Activated T-cell treated with anti-CD3 and anti-CD28 coated beads, Interleukin-2, amount 50 U/mL, for 24 hours (primary cell): ENCODE measurements at places on chromosomes 1 and 21.

- DNase-seq = no peak
Observed at GRCh38 chr1:170790651-170791071, 126.7 kb downstream of the PRRX1 start.

GRCh38 chr1:5688081-5689077, 303.8 kb downstream of the NPHP4 start:
- no peak for DNase-seq

DNA sequence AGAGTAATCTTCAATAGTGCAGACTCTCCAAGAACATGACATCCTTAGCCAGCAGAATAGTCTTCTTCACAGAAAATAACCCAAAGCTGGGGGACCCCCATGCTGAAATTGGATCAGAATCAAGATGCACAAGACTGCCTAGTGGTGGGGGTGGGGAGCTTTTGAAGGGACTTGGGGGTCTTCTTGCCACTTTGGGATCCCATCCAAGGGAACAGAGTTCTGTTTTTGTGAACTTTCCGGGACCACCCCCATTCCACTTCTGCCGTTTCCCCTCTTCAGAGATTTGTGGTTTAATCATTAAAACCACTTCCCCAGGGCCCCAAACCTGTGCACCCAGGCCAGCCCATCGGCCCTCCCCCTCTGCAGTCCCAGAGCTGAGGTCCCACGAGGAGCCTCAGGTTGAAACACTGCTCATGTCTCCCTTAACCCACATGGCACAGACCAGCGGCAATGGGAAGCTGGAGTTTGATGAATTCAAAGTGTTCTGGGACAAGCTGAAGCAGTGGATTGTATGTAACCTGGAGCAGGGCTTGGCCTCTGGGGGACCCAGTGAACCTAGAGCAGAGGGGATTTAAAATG, 44.9 kb downstream of the CAPN9 start:
- DNase-seq = no peak

- no peak for DNase-seq
Observed at GRCh38 chr1:234889643-234890042, 239.0 kb downstream of the TOMM20 start.

- no peak for DNase-seq
Observed at GRCh38 chr21:45014747-45015468, 59.5 kb upstream of the ADARB1 start.

DNA sequence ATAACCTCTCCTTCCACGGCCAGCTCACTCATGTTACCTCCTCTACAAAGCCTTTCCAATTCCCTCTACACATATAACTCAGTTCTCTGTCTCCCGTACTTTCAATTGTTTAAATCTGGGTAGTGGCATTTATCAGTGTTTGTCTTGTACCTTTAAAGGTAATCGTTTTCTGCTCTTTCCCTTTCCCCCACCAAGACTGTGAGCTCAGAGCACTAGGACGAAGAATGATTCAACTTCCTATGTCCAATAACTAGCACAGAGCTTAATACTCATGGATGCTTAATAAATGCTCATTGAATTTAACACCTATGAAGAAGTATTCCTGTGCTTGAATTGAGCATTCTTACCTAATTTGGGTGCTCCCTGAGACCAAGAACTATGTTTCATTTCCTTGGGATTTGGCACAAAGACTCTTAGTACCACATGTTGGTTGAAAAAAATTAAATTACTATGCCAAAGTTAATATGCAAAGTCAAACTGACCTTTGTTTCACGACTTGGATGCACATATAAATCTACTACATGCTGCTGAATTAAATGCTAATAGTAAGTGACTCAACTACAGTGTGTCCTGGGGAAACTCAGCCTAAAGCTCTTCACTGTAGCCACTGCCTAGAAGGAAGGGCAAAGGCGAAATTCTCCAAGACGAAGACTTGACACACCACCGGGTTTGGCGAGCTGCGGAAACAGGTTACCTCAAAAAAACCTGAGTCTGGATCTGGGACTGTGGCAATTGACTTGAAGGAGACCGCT, 30.6 kb upstream of the C1orf185 start:
- no peak for DNase-seq

DNA sequence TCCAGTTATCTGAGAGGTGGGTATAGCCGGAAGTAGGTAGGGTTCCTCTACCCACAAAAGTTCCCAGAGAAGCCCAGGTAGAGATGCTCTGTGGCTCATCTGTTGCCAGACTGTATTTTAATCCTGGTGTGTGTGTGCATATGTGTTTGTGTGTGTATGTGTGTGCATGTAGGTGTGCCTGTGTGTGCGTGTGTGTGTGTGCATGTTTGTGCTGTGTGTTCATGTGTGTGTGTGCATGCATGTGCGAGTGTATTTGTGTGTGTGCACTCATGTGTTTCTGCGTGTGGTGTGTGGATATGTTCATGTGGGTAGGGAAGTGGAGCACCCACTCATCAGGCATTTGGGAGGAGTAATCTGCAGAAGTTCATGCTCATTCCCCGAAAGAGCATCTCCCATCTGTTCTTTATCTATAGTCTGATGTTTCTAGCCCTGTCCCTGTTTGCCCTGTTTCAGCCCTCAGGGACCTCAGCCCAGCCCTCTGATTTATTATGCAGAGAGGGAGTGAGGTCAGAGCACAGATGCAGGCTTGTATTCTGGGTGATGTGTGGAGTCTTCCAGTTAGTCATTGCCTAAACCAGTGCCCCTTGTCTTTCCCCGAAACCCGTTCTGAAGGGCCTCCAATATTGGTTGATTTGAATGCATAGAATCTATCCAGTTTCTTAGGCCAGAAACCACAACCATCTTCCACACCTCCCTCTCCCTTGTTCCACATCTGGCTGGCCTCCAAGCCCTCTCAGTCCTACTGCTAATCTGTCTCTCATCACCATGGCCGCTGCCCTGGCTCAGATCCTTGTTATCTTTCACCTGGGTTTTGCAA, 69.1 kb downstream of the DISC1 start:
- DNase-seq = no peak

DNA sequence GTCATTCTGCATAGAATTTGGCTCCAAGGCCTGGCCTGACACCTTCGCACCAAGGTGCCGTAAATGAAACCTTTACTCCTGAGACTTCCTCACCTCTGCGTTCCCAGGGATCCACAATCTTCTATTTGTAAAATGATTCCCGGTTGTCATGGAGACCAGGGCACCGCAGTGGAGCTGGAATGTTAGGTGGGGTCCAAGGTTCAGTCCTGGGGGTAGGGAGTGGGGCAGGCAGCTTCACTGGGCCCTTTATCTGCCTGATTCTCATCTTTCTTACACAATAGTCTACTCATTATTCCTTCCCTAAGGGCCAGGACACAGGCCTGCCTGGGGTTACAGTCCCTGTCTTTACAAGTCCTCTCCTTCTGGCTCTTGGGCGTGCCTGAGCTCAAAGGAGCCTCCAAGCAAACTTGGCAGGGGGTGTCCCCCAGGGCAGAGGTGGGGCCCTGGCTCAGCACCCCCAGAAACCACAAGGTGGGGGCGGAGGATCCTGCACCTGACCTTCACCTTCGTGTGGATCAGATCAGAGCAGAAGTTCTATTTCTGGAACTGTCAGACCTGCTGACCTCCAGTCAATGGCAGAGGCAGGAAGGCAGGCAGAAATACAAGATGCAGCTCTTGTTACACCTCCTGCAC, 51.1 kb downstream of the RIPK4 start:
- no peak for DNase-seq

DNA sequence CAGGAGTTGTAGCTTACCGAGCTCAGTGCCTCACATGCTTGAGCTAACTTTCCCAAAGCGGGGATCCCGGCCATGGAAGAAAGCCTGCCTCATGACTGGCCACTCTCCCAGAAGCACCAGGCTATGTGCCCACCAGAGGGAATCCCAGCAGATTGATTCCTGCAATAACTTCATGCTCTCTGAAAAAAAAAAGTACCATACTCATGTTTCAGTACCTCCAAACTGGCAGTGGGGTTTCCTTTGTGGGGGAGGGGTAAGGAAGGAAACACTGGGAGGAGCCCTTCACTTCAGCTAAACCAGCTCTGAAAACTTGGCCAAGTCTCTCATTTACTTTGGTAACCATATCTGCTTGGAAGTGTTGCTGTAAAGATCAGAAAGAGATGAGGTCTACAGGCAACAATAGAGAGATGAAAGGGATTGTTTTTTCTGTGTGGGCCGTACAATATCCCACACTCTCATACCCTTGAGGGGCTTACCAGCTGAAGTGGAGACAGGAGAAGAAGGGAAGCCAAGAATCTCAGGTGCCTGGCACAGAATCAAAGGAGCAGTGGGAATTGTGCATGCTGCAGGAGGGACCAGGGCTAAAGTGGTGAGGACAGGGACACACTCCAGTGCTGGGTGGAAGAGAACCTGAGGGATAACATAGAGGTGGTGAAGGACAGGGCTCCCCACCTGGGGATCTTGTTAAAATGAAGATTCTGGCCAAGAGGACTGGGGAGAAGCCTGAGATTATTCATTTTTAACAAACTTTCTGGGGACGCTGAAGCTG, 42.4 kb upstream of the TACSTD2 start:
- no peak for DNase-seq

GRCh38 chr1:242242983-242243382, 244.1 kb upstream of the MAP1LC3C start:
- no peak for DNase-seq

DNA sequence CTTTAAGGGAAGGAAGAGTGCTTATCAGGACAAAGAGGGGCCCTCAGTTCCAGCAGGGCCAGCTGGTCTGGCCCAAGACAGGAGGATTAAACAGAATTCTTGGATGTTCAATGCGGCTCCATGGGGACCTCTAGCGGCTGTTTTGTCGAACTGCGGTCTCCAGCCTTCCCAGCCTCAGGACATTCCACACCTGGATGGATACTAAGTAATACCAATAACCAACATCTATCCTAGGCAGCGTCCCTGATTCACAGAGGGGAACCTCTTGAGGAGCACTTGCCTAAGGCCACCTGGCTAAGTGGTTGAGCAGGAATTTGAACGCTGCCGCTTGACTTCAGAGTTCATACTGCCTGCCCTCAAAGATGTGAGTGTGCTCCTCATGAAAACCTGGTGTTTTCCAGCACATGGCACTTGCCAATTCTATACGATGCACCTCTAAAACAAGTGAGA, 15.5 kb upstream of the CD247 start:
- DNase-seq = peak; percentile 79

DNA sequence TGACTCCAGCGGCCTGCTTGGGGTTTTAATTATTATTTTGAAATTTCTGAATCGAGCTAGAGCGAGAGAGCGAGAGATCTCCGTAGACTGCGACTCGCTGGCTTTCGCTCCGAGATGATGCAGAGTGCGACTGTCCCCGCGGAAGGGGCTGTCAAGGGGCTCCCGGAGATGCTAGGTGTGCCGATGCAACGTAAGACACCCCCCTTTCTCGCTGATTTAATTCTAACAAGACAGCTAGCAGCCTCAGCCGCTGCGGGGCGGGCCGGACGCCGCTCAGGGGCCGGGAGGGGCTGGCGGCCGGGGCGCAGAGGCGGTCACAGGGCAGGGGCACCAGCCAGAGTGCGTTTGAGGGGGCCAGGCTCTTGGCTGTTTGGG, 339 bp downstream of the LHX4 start:
- peak; percentile 56 for DNase-seq

DNA sequence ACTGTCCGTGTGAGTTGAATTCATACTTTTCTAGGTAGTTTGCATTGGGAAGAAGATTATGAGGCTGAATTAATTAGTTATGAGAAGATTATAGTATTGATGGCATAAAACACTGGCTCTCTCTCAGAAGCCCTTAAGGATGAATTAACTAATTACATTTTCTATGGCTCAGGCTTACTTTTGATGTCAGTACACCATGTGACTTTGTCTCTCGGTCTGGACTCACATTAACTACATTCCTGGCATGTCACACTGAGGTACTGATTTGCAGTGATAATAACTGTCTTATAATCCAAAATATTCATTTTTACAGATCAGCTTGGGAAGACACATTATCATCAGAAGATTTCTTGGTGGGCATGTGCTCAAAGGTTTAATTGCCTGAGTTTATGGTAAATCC, 362.2 kb downstream of the ZP4 start:
- no peak for DNase-seq

GRCh38 chr1:198674009-198674408, 35.2 kb downstream of the PTPRC start:
- DNase-seq = no peak

DNA sequence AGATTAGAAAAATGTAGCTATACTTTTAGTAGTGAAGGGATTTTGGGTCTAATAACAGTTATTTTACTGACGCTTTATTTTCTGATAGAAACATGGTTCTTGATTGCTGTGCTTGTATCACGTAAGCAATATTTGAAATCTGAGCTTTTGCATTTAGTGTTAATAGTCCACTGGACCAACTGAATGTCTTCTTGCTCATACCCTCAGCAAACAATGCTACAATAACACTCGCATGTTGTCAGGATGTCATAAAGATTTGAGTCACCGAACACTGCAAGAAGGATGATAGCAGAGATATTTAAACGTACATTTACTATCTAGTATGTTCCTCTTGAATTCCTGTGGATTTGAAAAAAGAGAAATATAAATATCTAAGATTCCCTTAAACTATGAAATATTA, 7.5 kb downstream of the DYRK1A start:
- no peak for DNase-seq

- no peak for DNase-seq
Observed at GRCh38 chr1:113199760-113200455, 126.9 kb downstream of the LRIG2 start.

GRCh38 chr1:111739925-111740765, 950 bp upstream of the INKA2 start:
- DNase-seq = peak; percentile 56

- DNase-seq = no peak
Observed at GRCh38 chr1:170707959-170708655, 44.2 kb downstream of the PRRX1 start.

DNA sequence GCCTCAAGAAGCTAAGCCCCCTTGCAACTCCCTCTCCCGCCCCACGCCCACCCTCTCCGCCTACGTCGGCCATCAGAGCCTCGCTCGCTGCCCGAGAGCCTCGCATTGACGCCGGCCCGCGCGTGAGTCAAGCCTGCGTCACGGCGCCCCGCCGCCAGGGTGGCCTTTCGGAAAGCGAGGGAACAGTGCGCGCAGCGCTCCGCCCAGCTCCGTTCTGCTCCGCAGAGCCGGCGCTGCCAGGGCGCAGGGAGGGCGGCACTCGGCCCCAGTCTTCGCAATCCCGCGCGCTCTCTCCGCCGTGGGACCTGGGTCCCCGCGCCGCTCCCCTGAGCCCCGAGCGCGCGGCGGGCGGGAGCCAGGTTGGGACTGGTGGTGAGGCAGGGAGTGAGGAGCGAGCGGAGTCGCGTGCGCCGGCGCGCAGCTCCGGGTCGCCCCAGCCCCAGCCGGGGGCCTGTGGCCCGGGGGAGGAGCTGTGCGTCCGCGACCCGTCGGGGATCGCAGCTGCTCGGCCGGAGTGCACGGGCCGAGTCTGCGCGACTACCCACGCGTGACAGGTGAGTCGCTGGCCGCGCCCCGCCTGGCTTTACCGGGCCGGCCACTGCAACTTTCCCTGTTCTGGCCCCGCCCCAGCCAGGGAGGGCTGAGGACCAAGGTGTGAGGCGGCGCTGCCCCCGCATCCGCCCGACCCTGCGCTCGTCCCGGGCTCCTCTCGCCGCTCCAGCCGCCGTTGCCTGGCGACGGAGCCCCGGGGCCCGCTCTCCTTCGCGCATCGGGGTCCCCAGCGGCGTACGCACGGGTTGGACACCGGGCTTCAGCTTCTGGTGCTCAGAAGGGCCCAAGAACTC, at the start of gene SLC6A17:
SLC6A17 (plus strand) TSS at position 165 of the 845 bp plus-strand sequence. CDS start 16,436 bp downstream, outside the sequence.
- DNase-seq = peak; percentile 60
